Stimulated activated CD8-positive, alpha-beta memory T cell treated with anti-CD3 and anti-CD28 coated beads, Interleukin-12 subunit alpha, Interleukin-12 subunit beta, amount 100 ng/mL, for 4 hours (primary cell): ENCODE measurements at places on chromosomes 3 and 15.

GRCh38 chr15:74776821-74777768, 4.8 kb upstream of the CSK start:
- no peak for DNase-seq

DNA sequence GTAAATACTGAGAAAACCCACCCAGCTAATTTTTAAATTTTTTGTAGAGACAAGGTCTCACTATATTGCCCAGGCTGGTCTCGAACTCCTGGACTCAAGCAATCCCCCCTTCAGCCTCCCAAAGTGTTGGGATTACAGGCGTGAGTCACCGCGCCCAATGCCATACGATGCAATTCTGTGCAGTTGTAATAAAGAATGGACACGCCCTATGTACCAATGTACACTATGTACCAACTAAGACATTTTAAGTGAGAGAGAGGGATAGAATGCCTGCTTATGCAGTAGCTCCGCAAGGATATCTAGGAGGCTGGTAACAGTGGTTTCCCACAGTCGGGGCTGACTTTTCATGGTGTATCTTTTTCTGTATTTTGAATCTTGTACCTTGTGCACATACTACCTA, 14.6 kb downstream of the ZNF710 start:
- no peak for DNase-seq

DNA sequence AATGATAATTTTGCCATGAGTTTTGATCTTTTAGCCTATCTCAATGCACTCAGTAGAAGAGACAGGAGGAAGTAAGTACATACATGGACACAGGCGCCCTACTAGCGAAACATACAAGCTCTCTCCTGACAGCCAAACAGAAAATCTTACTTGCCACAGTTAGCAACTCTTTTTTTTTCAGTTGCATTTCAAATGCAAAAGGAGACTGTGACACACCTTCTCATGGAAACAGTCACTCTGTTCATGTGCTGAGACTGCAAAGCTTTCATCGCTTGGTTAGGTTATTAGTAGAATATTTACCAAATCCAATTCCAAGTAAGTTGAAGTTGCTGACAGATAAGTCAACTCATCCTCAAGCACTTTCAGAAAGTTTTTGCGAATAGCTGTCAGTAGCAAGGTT, 223.3 kb downstream of the FOXP1 start:
- no peak for DNase-seq

DNA sequence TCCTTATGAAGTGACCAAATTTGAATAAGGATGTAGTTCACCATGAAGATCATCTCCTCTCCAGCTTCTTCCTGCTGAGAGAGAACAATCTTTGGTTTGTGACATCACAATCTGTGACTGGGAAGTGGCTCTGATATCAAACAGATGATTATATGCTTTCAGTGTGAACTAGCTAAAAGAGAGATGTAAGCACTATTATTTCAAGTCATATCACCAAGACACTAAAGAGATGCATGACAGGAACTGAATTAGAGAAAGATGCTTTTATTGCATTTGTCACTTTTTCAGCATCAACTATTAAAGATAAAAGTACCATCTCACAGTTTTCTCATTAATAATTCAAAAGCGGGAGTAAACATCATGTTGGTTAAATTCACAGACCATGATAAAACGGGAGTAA, 3.5 kb downstream of the CHRM5 start:
- DNase-seq = no peak

DNA sequence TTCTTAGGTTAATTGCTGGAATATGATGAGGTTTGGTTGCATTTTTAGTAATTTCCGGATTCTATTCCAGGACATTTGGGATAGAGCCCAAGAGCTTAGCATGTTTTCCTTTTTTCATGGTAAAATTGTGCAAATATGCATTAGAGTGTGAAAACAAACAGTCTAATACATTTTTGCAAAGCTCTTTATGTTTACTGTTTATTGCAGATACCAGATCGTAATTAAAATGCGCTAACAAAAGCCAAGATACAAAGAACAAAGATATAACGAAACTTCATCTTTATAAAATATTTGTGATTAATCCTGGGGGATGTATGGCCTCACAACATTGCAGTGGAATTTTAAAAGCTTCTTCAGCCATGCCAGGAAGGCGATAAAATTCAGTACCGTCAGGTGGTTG, 94.5 kb upstream of the TBC1D5 start:
- no peak for DNase-seq

DNA sequence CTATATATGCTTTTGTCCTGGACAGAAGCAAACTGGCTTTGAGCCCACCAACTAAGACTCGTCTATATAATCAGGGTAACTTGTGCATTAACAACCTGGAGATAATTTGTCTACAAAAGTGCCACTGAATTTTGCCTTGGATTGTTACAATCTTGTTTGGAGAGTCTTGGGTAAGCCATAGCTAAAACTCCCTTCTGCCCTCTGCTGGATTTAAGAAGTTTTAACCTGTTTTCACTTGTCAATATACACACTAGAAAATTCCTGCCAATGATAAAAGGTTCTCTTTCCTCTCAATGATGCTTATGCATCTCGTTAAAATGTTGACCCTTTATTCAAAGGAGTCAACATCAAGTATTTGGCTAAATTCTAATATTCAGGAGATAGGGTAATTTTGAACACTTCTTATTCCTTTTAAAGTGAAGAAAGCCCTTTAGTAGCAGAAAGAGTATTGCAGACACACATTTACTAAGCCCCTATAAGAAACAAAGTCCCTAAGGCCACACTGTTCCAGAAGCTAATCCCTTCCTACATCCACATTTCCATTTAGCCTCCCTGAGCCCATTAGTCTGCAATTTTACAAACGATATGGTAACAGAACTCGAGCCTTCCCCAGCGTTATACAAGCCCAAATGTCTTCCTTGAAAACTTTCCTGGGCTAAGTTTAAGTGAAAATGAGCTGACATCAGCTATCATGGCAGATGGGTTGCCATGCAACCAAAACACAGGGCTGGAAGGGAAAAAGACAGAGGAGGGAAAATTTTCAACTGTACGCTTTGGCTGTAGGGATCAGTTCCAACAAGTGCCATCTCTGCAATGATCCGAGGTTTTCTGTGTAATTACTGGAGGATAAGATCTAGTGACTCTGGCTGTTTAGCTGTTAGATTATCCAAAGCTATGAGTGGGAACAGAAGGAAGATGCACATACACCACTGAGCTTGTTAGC, 75.9 kb upstream of the FGF12 start:
- no peak for DNase-seq

- no peak for DNase-seq
Observed at GRCh38 chr3:187210545-187211327, 13.4 kb downstream of the RTP1 start.

DNA sequence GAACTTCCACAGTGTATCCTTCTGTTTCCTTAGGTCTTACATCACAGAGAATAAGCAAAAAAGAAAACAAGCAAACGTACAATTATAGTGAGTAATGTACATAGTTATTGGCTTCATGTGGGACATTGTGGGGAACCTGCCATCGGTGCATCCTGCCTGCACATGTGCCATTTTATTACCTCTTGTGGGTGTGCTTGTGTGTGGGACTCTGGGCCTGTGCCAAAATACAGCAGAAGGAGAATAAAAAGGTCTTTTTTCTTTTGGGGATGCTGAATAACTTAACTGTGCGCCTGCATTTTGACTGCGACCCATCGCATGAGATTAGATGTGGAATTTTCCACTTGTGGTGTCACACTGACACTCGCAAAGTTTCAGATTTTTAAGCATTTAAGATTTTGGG, 169.6 kb upstream of the DCBLD2 start:
- DNase-seq = no peak

DNA sequence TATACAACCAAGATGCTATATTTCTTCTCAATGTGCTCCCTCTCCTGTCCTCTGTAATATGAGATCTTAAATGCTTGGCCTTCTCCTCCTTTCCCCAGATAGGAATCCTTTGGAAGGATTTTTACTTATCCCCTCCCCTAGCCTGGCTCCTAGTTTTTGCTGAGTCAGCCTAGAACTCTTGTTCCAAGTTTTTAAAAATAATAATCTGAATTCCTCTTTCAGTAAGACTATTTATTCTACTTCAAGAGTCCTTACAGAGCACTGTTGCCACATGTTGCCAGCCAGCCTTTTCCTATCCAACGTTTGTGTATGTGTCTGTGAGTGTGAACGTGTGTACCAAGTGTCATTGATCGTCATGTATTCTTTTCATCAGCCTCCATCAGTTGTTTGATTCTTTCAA, 11.0 kb upstream of the KCNMB2 start:
- DNase-seq = no peak

GRCh38 chr15:68183616-68184315, 21.4 kb downstream of the CALML4 start:
- no peak for DNase-seq

GRCh38 chr3:23537101-23537551, 268.6 kb upstream of the UBE2E1 start:
- DNase-seq = no peak

DNA sequence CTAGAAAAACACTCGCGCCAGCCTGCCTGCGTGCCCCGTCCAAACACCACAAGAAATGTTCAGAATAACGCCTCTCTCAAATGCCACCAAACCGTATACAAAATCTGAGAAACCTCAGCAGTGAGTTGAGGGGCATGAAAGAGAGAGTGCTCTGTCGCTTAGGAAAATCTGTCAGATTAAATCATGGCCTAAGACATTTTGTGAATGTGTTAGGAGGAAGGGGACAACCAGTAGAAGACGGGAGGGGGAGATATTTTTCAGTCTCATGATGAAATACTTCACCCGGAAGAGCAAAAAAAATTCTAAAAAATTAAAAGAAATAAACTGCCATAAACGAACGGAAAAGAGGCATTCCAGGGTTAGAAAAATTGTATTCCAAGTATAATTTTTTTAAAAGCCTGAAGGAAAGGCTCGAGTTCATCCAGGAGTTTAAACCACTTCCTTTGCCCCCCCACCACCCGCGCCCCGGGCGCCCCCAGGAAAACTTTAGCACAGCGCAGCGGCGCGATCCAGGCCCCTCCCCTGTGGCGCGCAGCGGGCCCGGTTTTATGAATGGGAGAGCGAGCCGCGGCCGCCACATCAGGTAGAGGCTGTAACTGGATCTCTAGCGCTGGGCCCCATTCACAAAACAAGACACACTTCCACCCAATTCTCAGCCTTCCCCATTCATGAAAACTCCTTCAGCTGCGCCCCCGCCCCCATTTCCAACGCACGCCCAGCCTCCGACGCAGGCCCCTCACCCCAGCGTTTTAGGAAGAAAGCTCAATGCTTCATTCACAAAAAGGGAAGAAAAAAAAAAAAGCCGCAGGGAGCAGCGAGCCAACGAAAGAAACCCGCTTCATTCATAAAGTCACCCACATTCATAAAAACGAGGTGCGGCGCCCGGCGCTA, 1.4 kb downstream of the ETV5 start:
- peak; percentile 12 for DNase-seq

DNA sequence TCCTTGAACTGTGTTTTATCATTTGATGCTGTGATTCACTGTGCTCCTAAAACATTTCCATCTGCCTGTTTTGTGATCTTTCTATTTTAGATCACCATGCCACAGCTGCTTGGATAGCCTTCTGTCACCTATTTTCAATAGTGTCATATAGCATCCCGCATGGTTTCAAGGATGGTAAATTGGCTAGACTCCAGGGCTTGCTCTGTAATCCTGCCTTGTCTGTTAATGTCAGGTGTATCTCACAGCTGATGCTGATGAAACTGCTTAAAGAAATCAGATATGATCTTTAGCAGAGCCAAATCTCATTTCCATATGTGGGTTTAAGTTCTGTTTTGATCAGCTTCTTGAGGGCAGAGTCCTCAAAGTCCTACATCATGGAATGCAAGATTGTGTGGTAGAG, 182.2 kb downstream of the UBE2E2 start:
- no peak for DNase-seq

DNA sequence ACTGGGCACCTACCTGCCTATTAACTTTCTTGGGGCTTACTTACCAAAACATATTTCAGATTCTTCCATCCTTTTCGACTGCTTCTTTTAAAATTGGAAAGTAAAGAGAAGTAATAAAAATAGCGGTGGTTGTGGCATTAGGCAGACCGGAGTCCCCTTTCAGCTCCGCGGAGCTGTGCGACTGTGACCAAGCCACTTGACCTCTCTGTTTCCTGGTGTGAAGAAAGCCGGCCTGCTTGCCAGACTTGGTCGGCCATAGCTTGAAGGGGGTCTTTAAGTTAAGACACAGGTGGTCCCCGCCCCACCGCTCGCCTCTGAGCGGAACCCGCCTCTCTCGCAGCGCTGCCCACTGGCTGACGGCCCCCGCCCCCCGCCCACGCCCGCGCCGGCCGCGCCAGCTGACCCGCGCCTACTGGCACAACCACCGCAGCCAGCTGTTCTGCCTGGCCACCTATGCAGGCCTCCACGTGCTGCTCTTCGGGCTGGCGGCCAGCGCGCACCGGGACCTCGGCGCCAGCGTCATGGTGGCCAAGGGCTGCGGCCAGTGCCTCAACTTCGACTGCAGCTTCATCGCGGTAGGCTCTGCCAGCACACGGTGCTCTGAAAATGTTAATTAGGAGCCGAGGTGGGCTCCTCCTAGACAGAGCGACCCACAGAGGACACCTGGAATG, 18.3 kb downstream of the NOX5 start:
- DNase-seq = no peak

DNA sequence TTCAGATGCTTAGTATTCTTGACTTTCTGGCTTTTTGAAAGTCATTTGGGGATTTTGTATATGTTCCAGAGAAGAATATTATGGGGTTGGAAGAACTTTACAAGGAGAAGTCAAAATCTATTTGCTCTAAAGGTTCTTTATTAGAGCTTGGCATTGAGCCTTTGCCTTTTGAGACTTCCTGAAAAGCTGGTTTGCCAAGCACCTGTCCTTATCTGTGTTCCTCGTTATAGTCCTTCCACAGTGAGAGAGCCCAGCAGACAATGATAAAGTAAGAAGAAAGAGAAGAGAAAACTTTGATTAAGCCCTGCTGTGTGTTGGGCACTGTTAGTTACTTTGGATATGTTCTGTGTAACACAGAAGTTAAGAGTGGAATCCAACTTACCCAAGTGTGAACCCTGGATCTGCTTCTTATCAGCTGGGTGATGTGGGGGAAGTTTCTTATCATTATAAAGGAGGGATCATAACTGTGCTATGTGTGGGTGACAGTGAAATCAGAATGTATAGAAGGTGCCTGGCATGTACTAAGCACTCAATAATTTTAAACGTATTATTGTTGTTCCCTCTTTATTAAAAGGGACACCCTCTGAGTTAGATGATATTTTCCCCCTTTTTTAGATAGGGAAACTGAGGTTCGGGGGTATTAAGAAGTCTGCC, 44.3 kb upstream of the POLR2M start:
- DNase-seq = no peak

DNA sequence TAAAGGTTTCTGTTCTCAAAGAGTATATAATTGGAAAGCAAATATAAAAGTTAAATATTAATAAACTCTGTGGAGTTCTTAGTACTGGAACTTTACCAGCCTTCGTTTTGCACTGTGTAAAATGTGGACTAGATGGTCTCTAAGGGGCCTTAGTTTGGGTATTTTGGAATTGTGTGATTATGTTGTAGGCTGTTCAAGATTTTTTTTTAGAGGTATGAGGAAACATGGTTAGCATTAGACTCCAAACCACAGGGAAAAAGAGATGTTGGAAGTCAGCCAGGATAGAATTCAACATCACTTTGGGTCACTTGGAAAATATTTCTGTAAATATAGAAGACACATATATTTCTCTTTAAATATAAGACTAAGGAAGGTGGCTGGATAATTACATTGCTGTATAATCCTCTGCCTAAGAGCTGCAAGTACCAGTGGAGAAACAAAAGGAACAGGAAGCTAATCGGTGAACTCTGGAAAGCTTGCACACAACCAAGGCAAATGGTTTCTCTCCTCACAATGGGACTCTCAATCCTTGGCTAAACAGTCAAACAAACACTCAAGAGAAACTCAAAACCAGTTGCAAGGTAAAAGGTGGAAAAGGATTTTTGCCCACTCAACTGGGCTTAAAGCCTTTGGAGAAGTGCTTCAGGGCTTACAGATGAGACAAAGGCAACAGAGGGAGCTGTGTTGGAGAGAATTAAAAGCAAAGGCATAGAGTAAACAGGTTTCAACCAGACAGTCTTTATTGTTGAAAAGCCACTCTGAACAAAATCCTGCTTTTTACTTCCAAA, 141.7 kb downstream of the NR1D2 start:
- DNase-seq = no peak
